NCI-H524 treated with DMSO at 0.1 percent for 48 hours (cell line): ENCODE measurements at places on chromosomes 12 and 14.

GRCh38 chr12:2335513-2335912, 282.7 kb downstream of the CACNA1C start:
- DNase-seq: no peak

GRCh38 chr12:63944586-63945228, 100.2 kb downstream of the SRGAP1 start:
- DNase-seq: no peak

GRCh38 chr12:68998041-68998440, 65.1 kb upstream of the CPM start:
- DNase-seq: no peak

- DNase-seq: no peak
Observed at GRCh38 chr14:99128185-99128584, 143.8 kb downstream of the BCL11B start.

DNA sequence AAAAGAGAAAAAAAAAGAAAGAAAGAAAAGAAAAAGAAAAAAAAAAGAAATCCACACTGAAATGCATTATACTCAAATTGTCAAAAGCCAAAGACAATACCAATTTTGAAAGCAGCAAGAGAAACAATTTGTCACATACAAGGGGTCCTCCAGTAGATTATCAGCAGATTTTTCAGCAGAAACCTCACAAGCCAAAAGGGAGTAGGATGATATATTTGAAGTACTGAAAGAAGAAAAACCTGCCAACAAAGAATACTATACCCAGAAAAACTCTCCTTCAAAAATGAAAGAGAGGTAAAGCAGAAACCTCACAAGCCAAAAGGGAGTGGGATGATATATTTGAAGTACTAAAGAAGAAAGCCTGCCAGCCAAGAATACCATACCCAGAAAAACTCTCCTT, 37.1 kb upstream of the ANO6 start:
- no peak for DNase-seq

DNA sequence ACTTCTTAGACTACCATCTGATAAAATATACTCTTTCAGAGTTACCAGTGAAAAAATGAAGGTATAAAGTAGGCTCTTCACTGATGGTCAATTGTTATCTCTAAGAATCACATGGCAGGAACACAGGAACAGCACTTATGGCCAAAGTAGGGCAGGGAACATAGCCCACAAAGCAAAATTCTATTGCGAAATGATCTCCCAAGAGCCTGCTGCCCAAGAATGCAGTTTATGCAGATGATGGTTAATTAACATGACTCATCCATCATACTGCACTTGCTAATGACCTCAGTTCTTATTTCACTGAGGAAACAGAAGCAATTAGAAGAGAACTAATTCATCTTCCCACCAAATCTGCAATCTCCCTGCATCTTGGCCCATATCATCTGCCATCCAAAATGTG, 133.8 kb downstream of the SLC2A13 start:
- DNase-seq: no peak

DNA sequence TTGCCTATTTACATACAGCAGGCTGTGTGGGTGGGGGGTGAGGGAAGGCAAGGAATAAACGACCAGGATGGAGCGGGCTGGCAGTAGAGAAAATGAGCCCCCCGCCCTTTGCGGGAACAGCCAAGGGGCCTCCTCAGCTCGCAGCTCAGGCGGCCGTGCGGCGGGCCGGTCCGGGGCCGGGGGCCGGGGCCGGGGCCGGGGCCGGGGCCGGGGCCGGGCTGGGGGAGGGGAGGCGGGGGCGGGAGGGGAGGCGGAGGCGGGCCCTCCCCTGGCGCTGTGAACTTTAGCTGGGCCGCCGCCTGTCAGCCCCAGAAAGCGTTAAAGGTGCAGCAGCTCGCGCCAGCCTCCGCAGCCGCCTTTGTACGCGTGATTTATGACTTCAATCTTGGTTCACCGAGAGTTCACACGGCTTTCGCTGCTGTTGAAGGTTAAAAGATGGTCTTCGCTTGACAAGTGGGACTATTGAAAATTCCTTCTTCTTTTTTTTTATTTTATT, 28.8 kb downstream of the HOXC4 start:
- DNase-seq: no peak

DNA sequence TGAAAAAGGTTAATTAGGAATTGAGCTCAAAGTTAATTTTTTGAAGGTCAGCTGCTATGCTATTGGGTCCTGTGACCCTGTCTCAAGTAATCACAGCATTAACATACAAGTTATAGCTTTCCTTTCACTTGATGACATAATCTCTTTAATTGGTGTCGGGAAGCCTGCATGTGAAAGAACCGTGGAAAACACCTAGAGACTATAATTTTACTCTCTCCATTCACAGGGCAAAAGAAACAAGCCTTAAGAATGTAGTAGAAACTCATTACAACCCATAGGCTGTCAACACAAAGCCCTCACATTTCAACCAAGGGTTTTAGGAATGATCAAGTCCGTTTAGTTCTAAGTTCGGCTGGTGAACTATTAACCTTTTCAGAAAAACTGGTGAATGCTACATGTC, 104.4 kb downstream of the PPM1A start:
- DNase-seq: no peak

DNA sequence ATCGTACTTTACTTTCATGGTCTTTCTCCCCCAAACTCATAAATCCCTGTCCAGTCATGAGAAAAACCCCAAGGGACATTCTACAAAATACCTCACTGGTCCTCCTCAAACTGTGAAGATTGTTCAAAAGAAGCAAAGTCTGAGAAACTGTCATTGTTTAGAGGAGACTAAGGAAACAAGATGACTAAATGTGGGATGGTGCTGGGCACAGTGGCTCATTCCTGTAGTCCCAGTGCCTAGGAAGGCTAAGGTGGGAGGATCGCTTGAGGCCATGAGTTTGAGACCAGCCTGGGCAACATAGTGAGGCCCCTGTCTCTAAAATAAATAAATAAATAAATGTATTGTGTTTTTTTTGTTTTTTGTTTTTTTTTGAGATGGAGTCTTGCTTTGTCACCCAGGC, 74.2 kb upstream of the SCAF11 start:
- no peak for DNase-seq

DNA sequence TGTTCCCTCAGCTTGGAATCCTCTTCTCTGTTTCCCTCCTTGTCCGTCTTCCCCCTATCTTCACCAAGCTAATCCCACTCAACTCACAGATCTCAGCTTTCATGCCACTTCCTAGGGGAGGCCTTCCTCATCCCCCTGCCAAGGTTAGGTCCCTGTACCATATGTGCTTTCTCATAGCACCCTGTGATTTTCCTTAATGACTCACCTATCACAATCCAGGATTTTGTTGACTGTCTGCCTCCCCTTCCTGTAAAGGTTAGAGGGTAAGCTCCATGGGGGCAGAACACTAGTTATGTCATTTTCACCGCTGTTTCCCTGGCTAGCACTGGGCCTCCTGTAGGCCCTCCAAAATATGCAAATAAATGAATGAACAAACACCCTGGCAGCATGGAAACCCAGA, 57.6 kb downstream of the CRADD start:
- peak; percentile 45 for DNase-seq

- no peak for DNase-seq
Observed at GRCh38 chr14:35383569-35384454, 20.7 kb downstream of the NFKBIA start.

- no peak for DNase-seq
Observed at GRCh38 chr14:77489041-77489440, 9.6 kb downstream of the ISM2 start.

DNA sequence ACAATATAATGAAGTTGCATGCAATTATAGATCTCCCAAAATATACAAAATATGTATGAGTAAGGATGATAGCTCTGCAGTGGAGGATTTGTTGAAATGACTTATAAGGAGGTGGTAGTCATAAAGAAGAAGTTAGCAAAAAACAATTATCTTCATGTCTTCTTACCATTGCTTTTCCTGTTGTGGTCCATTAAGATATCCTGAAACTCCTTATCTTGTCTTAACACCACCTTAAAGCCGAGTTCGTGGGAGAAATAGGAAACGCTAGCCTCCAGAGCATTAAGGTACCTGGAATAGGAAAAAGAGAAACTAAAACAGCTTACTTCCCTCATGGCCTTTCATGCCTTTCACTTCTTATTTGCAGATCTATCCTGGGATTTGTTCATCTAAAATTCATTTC, 15.2 kb downstream of the GUCY2C start:
- DNase-seq: no peak

- no peak for DNase-seq
Observed at GRCh38 chr12:69435644-69436043, 34.5 kb upstream of the FRS2 start.

DNA sequence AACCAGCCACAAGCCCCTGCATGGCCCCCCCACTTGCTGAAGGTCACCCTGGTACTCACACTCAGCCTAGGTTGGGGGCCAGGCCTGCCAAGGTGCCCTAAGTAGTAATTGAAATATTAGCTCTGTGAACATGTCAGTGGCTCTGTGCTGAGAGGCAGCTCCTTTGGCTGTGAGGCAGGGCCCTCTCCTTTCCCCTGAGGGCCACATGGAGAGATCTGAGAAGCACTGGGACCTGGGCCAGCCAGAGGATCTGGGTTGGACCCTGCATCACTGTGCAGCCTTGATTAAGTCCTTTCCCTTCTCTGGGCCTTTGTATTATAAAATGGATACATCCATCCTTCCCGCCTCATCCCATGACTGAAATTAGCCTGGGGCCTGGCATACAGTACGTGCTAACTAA, 58.0 kb upstream of the FAM222A start:
- no peak for DNase-seq

- DNase-seq: no peak
Observed at GRCh38 chr12:9333161-9333560, 125.0 kb upstream of the PZP start.

- no peak for DNase-seq
Observed at GRCh38 chr12:104109446-104110271, 28.4 kb downstream of the NFYB start.

DNA sequence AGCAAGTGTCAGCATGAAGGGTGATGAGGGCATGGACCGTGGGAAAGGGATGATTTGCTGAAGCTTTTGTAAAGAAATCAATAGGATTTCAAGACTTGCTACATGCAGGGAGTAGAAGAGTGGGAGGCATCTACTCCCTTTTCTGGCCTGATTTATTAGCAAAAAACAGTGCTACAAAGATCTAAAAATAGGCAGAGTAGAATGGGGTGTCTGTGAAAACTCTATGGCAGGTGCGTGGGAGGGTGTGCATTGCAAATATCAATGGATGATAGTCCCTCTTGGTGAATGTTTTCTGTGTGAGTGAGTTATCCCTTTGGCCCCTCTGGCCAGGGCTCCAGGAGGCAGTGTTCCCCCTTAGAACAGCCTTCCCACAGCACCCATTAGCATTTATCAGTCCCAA, 139.0 kb downstream of the SMOC1 start:
- no peak for DNase-seq

DNA sequence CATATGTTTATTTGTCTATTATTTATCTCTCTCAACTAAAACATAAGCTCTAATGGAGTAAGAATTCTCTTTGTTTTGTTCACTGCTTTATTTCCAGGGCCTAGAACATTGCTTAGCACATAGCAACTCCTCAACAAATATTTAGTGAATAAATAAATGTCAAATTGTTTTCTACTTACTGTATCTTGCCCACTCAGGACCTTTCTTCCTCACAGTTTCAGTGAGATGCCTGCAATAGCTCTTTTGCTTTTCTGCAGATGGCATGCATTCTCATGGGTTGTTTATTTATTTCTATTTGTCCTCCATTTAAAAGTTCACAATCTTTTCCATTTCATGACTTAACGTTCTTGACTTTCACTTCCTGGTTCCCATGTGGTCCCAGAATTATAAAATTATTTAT, 94.9 kb upstream of the TTC7B start:
- no peak for DNase-seq

GRCh38 chr12:19547271-19547671, 108.0 kb downstream of the AEBP2 start:
- no peak for DNase-seq

GRCh38 chr12:23431006-23431405, 518.5 kb downstream of the SOX5 start:
- peak; percentile 17 for DNase-seq

DNA sequence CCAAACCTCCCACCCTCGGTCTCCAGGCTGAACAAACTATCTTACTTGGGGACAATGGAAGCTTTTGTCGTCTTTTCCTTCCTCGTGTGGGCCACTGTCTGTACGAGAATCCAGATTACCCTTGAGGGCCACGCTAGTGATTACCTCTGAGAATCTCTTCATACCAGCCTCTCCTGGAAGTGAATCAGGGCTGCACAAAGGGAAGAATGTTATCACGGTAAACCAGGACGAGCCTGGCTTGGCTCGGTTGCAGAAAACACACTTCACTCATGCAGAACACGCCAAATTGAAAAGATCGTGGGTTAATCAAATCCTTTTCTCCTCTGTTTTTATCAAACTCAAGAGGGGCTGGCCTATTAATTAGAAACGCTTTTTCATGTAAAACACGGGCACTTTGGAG, 51.6 kb upstream of the MYL2 start:
- DNase-seq: no peak

DNA sequence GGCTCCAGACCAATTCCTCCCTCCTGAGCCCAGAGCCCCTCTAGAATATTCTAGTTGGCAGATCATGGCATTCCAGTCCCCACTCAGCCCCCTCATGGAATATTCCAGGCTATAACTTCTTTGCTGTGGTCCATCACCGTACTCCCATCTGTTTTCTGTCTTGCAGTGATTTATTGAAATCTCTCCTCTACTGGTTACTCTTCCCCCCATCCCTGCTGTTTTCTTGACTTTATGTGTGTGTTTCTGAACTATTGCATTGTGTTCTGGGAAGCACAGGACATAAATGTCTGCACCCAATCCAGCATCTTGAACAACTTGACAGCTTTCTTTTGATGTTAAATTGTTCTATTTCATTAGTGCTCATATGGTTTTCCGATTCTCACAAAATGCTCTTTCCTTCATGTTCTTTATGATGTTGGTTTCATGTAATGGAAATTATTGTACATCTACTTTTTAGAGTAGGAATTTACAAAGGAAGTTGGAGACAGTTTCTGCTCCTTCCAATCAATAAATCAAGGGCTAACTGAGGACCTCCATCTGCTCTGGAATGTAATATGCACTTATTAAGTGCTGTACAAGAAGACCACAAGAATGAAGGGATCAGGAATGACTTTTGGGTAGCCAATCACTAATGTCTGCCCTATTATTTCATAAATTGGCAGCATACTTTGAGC, 26.3 kb downstream of the PDE6H start:
- DNase-seq: no peak

DNA sequence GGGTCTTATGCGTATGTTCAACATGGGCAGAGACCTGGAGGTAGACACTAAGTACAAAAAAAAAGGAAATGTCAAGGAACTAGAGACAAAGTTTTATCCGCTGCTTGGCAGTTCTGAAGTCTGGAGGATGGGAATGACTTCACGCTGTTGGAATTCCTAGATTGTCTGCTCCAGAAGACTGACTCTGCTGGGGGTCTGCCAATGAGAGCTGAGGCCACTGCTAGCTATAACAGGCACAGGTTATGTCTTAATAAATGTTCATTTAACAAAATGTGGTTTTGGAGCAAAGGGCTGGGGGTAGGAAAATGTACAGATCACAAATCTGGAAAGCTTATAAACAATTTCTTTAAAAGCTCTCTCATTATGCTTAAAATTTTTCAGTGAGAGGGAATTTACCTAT, 5.9 kb downstream of the RNASE8 start:
- DNase-seq: no peak

- DNase-seq: peak; percentile 74
Observed at GRCh38 chr12:93022603-93023340, 93.7 kb upstream of the EEA1 start.
